ENCODE measurements at places on chromosomes 7 and 10.
A peak's percentile ranks its signal among the peaks of the same experiment; 100 is the strongest.

DNA sequence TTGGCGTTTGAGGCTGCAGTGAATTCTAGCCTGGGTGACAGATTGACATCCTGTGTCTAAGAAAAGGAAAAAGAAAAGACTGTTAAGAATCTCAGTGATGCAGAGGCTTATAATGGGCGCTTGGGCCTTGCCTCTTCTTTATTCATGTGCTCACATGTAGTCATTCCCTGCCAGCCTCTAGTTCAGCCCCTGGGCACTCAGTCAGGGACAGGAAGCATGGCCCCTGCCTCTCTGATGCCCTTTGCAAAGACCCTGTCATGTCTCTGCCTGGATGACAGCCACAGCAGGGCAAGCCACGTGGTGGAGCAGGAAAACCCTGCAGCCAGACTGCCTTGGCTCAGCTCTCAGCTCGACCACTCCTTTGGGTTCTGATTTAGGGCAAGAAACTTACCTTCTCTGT lies 368.9 kb downstream of the RPS24 start:
- DNase-seq, result no peak

DNA sequence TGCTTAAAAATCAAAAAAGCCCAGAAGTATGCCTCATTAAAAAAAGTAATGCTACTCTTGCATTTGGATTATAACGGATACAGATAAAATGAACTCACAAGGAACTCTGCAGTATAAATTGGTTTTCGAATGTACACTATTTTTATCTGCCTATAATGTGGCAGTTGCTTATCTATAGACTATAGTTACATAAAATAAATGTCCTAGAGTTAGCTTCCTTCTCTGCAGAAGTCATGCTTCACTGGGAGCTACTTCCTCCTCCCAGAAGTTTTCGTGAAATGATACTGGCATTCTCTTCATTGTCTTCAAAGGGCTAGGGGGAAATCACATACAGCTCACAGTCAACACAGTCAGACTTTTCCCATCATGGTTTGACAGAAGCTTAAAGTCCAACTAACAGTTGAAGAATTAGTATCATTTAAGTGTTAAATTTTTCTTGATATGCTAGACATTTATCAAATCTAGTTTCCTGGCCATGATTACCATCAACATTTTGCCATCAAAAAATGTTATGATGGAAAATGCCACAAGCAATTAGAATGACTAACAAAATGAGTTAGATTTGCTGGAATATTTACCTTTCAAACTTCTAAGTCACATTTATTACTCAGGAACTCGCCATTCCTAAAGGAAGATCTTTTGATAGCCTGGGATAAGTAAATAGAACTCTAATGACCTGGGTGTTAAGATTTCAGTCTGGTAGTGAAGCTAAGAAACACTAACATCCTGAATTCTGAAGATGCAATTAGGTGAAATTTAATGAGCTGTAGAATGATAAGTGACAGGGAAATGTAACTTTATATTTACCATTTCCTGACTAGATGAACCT lies 87.3 kb upstream of the TRIL start:
- no peak for DNase-seq

- no peak for DNase-seq
These were observed 751.1 kb downstream of the GRM8 start for GRCh38 chr7:126501617-126502016.

DNA sequence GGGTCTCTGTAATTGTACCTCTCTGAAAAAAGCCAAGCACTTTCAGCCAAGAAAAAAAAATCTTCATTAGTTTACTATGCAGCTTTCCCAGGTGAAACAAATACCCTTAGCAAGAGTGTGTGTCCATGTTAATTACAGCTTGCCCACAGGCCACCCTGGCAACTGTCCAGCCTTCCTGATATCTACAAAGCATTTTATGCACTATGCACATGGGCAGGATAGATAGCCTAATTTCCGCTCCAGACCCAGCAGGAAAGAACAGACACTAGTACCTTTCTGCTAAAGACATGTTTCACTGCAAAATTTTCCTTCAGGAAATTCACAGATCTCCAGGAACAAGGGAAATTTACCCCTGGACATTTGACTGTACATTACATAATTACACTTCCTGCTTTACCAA lies 24.4 kb downstream of the CACNA2D1 start:
- DNase-seq, result no peak

DNA sequence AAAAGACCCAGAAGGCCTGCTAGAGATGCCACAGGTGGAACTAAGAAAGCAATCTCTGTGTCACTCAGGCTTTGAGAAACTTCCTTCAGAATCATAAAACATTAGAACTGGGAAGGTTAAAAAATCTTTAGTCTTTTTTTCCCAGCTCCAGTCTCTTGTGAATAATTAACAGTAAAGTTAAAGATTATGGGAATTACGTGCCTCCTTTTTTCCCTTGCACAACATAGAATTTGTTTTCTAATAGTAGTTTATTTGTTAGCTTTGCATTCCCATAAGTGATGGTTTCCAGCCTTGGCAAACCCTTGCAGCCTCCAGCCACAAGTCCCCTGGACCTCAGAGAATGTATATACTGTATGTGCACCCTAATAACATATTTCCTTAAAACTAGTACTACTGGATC lies 128.3 kb downstream of the TPST1 start:
- DNase-seq, result no peak

DNA sequence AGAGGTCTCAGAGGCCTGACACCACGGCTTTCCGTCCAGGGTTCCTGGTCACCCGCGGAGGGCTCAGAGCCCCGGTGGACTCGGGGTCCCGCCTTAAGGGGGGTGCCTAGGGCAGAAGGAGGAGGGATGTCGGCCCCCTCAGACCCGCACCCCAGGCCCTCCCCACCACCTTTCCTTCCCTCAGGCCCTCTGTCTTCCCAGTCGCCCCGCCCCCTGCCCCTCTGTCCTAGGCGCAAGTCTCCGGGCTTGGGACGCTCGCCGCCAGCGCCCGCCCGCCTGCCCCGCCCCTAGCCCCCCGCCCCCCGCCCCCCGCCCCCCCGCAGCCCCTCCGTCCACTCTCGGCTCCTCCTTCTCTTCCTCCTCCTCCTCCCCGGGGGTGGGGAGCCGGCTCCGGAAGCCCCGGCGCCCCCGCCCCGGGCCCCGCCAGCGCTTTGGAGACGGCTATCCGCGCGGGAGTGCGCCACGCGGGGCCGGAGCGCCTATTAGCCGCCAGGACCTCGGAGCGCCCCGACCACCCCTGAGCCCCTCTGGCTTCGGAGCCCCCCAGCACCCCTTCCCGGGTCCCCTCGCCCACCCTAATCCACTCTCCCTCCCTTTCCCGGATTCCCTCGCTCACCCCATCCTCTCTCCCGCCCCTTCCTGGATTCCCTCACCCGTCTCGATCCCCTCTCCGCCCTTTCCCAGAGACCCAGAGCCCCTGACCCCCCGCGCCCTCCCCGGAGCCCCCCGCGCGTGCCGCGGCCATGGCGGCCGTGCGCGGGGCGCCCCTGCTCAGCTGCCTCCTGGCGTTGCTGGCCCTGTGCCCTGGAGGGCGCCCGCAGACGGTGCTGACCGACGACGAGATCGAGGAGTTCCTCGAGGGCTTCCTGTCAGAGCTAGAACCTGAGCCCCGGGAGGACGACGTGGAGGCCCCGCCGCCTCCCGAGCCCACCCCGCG lies at the start of gene AEBP1:
Gene AEBP1 (plus strand): TSS at position 423 of the 937 bp plus-strand sequence. CDS start 321 bp downstream, at position 744.
- peak; percentile 72 for DNase-seq

DNA sequence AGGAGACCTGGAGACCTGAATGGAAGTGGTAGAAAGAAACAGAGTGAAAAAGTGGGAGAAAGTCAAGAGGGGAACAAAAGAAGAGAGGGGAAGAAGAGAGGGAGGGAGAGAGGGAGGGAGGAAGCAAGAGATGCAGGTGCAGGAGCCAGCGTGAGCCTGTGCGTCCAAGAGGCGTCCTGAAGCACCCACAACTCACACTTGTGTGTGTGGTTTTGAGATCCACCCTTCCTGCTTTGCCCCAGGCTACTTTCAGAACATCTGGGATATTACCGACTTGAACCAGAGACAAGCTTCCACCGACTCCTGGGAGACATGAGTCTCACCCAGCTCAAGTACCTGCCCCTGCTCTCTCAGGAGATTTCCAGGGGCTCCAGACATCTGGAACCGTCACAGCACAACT lies 9.8 kb downstream of the AFAP1L2 start:
- no peak for DNase-seq

DNA sequence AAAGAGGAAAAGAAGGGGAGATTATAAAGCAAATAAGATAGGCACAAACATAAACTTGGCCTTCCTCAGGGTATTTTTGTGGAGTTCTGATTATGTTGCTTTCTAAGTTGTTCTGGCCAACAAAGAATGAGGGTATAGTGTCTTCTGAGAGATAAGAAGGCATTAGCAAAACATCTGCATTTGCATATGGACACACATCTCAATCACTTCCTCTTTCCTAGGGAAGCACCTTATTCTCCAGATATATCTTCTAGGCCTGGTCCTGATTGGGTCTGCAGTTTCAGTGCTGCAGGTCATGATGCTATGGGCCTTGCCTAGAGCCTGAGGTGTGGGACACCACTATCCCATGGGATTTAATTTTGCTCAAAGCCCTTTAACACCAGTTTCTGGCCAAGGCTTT lies 308.8 kb upstream of the PHYHIPL start:
- DNase-seq, result no peak

GRCh38 chr7:156423876-156424275 lies 216.7 kb upstream of the RNF32 start:
- DNase-seq, result no peak

- DNase-seq, result no peak
These were observed 70.2 kb downstream of the SORCS3 start for GRCh38 chr10:104711302-104711721.

- DNase-seq, result no peak
These were observed 14.6 kb downstream of the MGMT start for GRCh38 chr10:129481641-129482040.

DNA sequence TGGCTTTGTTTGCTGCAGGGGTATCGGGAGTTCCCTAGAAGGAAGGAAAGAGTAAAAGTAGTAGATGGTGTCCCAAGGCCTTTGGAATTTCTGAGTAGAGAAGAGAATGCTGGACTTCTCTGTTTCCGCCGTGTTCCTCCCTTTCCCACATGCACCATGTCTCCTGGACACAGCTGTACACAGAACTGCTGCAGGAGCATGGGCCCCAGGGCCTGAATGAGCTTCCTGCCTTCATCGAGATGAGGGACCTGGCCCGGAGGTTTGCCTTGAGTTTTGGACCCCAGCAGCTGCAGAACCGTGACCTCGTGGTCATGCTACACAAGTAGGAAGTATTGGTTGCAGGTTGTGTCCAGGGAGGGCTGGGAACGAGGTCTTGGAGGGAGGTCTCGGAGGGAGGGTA lies 15.3 kb upstream of the PVRIG start:
- no peak for DNase-seq

- DNase-seq, result no peak
These were observed 6.6 kb downstream of the GDF10 start for GRCh38 chr10:47306387-47307210.

GRCh38 chr10:19918794-19919193 lies 102.6 kb downstream of the PLXDC2 start:
- DNase-seq, result no peak

DNA sequence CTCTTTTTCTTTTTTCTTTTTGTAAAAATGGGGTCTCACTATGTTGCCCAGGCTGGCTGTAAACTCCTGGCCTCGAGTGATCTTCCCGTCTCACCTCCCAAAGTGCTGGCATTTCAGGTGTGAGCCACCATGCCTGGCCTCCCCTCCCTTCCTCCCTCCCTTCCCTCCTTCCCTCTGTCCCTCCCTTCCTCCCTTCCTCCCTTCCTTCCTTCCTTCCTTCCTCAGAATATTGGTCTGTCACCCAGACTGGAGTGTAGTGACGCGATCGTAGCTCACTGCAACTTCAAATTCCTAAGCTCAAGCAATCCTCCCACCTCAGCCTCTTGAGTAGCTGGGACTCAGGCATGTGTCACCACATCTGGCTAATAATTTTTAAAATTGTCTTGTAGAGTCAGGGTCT lies 8.4 kb downstream of the AGAP3 start:
- DNase-seq, result no peak

DNA sequence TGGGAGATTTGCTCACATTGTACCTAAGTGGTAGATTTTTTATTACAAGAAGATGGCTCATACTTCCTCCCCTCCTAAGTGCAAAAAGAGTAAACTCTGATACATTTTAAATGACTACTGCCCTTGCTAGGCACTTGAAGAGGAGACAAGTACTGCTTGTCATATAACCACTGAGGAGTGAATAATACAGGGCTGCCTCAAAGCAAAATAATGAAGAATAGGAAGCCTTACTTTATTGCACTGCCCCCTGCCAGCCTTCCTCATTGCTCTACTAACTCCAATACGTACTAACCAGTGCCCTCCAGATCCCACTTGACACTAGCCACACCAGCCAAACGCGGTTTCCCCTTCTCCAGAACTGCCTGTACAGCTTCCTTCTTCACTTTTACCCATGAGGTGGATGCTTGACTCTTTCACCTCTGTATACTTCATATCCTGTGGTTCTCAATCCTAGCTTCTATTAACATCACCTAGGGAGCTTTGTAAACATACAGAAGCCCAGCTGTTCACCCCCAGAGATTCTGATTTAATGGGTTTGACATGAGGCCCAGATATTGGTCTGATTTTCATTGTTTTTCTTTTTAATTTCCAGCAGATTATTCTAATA lies 11.7 kb upstream of the MTERF1 start:
- no peak for DNase-seq

DNA sequence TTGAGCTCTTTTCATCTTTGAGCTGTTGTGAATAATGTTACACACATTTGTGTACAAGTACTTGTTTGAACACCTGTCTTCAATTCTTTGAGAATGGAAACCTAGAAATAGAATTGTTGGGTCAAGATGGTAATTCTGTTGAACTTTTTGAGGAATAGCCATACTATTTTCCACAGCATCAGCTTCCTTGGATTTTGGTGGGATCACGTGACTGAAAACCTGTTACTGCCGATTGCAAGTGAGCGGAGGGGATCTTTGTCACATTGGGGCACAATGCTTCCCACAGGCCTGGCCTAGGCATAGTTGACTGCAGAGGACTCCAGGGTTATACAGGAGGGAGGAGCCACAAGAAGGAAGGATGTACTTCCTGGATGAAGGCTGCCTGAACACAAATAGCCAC lies 21.3 kb upstream of the CACUL1 start:
- no peak for DNase-seq

DNA sequence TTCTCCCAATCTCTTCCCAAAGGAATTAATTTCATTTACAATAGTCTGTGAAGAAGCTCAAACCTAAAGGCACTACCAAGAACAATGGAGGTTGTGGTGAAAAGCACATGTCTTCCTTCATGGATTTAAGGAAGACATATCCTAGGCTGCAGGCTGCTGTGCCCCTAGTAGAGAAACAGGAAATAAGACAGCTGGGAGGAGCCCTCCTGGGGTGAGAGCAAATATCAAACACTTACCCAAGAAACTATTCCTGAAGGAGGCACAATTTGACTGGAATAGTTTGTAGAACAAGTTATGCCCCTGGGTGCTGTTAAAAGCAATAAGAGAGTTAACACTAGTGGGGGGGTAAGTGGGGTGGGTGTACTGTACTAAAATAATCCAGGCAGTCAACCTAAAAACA lies 30.1 kb downstream of the PDZD8 start:
- no peak for DNase-seq

DNA sequence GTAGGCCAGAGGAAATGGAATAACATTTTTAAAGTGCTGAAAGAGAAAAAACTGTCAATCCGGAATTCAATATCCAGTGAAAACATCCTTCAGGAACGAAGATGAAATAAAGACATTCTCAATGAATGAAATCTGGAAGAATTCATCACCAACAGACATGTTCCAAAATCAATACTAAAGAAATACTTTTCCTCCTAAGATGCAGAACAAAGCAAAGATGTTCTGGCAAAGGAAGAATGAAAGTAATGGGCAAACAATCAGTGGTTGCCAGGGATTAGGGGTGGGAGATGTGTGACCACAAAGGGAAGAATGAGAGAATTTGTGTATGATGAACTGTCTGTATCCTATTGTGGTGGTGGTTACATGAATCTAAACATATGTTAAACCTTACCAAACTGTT lies 52.8 kb upstream of the EEPD1 start:
- no peak for DNase-seq

- no peak for DNase-seq
These were observed 2.4 kb upstream of the REEP3 start for GRCh38 chr10:63518690-63519288.

Measured in urothelium cell line (cell line).